B cell (primary cell): ENCODE measurements at places on chromosomes 1 and 21. TPM values are rescaled to one million over a fixed set of nuclear protein-coding genes. Genes with fewer than 3 reads are reported as not detected.

MX2 gene
- 39.8 and 51.2 TPM in 2 replicates for polyA plus RNA-seq

NEXN gene
- 0.07 and 0.09 TPM in 2 replicates for polyA plus RNA-seq

SPATA46 gene
- not detected in 2 replicates for polyA plus RNA-seq

LRRC71 gene
- not detected in 2 replicates for polyA plus RNA-seq

TBX19 gene
- polyA plus RNA-seq = 5.6 and 6.3 TPM in 2 replicates

DNA sequence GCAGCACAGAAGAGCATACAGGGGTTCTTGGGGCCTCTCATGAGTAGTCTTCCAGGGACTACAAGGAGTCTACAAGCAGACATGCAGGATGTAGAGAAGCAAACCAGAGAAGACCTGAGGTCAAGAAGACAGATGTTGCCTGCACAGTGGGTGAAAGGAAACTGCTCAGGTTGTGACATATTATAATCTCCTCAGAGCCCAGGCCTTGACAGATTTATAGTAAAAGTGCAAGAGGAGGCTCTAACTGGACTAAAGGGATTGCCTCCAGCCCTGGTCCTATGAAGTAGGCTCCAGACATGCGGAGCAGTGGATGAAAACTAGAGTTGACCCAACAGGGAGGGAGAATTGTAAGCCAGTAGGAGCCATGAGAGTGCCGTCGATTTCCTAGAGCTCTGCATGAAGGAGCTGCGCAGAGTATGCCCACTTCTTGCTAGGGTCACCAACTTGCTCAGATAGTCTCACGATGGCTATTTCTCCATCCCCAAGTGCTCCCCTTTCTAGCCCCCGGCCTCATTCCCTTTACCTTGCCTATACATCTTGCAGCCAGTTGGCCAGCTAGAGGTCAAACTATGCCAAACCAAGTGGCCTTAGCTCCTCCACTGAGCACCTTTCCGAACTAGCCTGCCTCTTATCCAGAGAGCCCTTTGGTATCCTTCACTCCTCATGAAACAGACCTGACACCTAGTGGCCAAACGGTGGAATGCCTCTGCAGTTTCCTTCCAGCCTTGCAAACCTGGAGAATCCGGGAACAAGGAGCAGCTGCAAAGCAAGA, 36.2 kb upstream of the IPO9 start:
- no peaks in the 10 kb centered on the region for H3K36me3 ChIP-seq
- no peaks in the 10 kb centered on the region for H3K4me1 ChIP-seq
- H3K4me3 ChIP-seq = no peak overlapping the region
- DNase-seq = peak; percentile 69
- no peaks in the 10 kb centered on the region for H3K27me3 ChIP-seq
